ENCODE measurements at places on chromosomes 5 and 9.

- DNase-seq, result no peak
Measured at GRCh38 chr9:35422753-35423152, 67.2 kb upstream of the RUSC2 start.

GRCh38 chr5:58860680-58861079, 277.8 kb downstream of the RAB3C start:
- DNase-seq, result no peak

DNA sequence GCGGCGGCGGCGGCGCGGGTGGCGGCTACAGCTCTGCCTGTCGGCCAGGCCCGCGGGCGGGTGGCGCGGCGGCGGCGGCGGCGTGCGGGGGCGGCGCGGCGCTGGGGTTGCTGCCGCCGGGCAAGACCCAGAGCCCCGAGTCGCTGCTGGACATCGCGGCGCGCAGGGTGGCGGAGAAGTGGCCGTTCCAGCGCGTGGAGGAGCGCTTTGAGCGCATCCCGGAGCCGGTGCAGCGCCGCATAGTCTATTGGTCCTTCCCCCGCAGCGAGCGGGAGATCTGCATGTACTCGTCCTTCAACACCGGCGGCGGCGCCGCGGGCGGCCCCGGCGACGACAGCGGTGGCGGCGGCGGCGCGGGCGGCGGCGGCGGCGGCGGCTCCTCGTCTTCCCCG, 296 bp downstream of the ZSWIM6 start:
- no peak for DNase-seq

- no peak for DNase-seq
Measured at GRCh38 chr5:172348084-172348483, 64.5 kb upstream of the UBTD2 start.

- no peak for DNase-seq
Measured at GRCh38 chr5:136249678-136250266, 56.8 kb upstream of the SMIM32 start.

DNA sequence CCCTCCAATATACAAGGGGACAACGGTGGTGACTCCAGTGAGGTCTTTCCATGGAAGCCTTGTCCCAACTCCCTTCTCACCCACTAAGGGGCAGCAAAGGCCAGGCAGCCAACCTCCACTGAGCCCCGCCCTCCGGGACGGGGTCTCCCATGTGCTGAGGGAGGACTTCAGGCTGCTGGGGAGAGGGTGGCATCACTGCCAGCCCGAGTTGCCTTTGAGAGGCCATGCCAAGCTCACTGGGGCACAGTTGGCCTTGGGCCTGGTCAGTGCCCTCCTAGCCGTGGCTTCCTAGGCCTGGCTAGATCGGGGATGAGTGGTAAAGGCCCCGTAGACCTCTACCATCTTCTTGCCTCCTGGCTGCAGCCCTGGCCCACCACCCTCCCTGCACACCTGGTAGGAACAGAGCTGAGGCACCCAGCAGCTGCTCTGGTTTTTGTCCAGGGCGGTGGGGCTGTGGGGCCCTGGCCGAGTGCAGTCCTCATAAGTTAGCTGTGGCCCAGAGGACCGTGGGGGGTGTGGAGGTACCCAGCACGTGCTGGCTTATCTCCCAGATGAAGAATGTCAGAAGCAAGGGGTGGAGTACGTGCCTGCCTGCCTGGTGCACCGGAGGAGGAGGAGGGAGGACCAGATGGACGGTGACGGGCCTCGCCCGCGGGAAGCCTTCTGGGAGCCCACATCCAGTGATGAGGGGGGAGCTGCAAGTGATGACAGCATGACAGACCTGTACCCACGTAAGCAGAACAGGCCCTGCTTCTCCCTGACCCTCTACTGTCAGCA, 3.2 kb downstream of the SURF2 start:
- no peak for DNase-seq

- no peak for DNase-seq
Measured at GRCh38 chr5:126373375-126374108, 49.7 kb upstream of the GRAMD2B start.

DNA sequence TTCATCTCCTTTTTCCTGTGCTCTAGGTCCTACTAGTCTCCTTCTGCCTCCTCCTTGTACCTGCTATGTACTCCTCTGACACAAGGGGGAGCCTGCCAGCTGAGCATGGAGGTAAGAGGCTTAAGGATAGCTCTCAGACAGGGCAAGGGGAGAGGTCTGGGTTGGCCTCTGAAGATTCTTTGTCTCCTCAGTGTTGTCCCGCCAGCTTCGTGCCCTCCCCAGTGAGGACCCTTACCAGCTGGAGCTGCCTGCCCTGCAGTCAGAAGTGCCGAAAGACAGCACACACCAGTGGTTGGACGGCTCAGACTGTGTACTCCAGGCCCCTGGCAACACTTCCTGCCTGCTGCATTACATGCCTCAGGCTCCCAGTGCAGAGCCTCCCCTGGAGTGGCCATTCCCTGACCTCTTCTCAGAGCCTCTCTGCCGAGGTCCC, 3.8 kb downstream of the CREB3 start:
- no peak for DNase-seq

- DNase-seq, result no peak
Measured at GRCh38 chr9:127222388-127223095, 42.0 kb upstream of the GARNL3 start.

GRCh38 chr5:125778791-125779190, 644.4 kb upstream of the GRAMD2B start:
- DNase-seq, result no peak

DNA sequence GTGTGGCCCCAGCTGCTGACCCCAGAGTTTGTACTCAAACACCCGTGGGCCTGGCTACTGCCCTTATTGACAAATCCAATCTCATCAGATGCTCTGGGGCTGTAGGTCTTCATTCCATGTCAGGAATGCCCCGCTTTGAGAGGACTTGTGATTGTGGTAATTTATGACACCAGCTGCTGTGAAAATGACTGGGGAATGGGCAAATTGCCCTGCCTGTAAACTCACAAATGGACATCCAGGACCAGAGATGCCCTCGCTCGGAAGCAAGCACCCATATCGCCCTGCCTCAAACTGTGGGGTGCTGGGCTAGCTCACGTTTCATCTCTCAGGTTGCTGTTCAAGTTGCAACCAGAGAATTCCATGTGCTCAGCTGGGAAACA, 225.9 kb upstream of the MAP3K1 start:
- no peak for DNase-seq

DNA sequence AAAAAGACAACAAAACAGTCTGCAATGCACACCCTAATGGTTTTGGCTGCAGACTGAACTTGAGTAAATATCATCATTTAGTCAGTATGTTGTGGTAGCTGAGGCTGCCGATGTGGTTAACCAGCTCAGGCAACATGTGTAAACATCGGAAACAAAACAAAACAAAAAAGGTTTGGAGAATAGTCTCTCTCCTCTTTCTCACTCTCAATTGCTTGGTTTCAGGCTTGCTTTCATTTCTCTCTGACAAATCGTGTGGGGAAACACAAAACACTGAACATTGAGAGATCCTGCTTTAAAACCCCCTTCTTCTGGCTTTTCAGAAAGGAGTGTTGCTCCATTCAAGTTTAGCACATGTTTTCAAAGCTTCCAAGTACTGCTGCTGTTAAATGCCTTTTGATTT, 453.3 kb downstream of the BNC2 start:
- no peak for DNase-seq

DNA sequence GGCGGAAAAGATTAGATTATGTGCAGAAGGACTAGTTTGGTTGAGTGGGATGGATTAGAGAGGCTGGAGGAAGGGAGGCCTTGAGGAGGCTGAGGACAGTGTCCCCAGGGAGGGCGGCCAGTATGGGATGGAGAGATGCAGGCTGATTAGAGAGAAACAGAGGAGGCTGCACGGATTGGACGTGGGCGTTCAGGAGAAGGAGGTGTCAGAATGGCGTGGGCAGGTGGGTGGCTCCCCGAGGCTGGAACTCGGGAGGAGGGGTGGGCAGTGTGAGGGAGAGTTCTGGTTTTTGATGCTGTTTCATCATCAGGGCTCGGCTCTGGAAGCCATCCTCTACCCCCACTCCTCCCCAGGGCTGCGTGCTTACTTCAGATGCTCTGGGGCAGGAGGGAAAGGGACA, 13.0 kb downstream of the CDHR2 start:
- DNase-seq, result no peak

DNA sequence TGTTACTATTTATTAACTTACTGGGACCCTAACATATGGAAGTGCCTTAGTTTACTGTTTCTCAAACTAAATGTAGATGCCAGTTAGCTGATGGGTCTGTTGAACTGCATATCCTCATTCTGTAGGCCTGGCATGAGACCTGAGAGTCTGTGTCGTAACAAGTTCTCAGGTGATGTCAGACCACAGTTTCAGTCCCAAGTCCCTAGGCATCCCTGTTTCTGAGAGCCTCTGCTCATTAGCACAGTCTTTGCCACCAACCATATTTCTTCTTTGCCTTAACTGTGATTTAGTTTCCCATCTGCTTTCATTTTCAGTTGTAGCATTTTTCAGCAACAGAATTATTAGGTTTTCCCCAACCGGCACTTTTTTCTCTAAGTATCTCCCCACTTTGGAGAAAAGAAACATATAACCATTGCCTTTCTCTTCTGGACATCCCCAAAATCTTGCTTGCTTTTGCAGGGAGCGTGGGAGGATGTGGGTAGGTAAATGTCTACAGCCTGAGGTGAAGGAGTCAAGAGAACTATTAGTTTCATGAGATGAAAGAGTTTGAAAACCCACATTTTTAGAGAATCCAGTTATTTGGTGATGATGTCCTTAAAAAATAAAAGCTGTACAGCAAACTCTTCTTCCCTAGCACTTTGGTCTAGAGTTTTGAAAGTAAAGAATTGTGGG, 74.6 kb downstream of the NUDT12 start:
- no peak for DNase-seq

DNA sequence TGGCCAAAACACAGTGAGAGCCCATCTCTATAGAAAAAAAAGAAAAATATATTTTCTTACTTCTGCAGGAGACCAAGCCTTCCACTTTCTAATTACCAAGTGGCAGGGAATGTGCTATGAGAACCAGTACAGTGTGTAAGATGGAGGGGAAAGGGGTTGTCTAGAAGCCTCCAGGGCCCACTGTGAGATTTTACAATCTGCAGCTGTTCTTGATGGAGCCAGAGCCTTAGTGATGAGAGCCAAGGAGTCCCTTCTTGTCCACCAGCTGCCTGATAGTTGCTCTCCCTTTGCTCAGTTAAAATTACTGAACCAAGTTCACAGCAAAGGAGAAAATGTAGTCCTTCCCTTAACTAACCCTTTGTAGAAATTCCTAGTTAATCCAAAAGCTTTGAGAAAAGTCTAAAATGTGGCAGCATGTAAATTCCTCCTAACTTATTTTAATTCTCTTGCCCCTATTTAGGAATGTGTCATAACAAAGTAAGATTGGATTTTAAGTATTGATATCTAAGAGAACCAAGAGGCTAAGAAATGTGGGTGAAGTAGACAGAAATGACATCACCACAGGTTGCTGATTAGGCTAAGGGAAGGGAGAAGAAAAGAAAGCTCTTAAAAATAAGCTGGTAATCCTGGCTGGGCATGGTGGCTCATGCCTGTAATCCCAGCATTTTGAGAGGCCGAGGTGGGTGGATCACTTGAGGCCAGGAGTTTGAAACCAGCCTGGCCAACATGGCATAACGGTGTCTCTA, 19.3 kb downstream of the SRP19 start:
- DNase-seq, result no peak

DNA sequence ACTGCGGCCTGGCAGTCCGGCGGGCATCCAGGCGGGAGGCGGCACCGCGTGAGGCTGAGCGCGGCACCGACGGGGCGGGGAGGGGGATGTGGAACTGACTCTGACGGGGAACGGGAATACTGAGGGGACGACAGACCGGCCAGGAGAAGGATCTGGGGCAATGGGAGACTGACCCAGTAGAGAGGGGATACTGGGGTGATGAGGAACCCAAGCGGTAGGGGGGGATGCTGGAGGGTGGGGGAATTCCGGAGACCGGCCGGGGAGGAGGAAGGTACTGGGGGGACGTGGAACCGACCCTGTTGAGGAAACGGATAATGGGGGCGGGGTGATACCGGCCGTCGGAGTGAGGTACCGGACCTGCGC, 423 bp downstream of the IPPK start:
- no peak for DNase-seq

GRCh38 chr9:75914002-75914401, 23.5 kb downstream of the PCSK5 start:
- no peak for DNase-seq

GRCh38 chr9:113454914-113455761, 8.4 kb upstream of the RGS3 start:
- DNase-seq, result no peak

DNA sequence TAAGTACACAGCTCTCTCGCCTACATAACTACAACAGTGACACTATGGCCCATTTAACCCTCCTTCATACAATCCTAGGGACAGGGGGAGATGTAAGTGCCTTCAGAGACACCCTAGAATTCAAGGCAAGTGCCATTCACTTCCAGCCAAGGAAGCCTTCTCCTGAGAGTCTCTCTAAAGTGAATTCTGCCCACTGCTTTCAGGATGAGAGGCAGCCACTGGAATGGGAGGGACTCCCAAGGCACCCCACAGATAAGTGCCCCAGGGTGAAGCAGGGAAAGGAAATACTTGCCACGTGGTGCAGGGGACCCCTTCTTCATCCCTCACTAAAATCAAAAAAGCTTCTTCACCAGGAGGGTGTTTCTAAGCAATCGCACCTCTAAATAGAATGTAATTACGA, 283.7 kb downstream of the ZNF608 start:
- DNase-seq, result no peak

- no peak for DNase-seq
Measured at GRCh38 chr9:113482991-113483675, 19.6 kb downstream of the RGS3 start.

DNA sequence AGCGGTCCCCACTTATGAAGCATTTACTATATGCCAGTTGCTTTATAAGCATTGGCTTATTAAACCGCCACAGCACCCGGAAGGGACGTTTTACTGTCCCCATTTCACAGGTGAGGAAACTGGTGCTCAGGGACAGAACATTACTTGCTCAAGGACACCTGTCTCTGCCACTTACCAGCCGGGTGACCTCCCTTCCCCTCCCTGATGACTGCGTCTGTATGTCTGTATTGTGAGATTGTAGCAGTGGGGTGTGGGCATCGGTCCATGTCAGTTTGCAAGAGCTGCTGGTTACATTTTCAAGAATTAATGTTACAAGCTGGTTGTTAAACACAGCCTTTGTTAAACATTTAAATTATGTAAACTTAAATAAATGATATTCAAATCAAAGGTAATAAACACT, 77.6 kb upstream of the LMX1B start:
- DNase-seq, result no peak

GRCh38 chr9:130482463-130482862, 37.7 kb downstream of the ASS1 start:
- no peak for DNase-seq

GRCh38 chr9:114119242-114120191, 20.4 kb upstream of the KIF12 start:
- no peak for DNase-seq

GRCh38 chr9:32344551-32345182, 39.8 kb upstream of the ACO1 start:
- no peak for DNase-seq

- no peak for DNase-seq
Measured at GRCh38 chr5:76273206-76273885, 129.7 kb upstream of the IQGAP2 start.

- no peak for DNase-seq
Measured at GRCh38 chr9:134144801-134145200, 8.9 kb downstream of the WDR5 start.
